ENCODE measurements at places on chromosomes 5 and 9.

- no peak for DNase-seq
These were observed 95.4 kb upstream of the PRDM9 start for GRCh38 chr5:23411994-23412393.

- no peak for DNase-seq
These were observed 75.1 kb downstream of the PAM start for GRCh38 chr5:102830241-102830640.

DNA sequence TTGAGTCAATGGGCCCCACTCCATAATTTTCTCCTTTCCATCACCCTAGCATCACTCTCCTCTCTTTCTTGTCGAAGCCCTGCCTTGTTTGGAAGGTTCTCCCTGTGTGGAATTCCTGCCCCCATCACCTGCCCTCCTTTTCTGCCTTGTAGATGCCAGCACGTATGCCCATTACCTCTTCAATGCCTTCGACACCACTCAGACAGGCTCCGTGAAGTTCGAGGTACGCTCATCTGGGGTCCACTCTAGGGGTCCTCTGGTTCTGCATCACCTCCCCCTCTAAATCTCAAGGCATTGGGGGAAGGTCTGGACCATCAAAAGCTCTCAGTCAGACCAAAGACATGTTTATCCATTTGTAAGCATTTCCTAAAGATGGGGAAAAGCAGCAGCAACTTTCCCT, 61.8 kb upstream of the GABRP start:
- DNase-seq = no peak

- no peak for DNase-seq
These were observed 61.9 kb upstream of the ITGA1 start for GRCh38 chr5:52725808-52726207.

DNA sequence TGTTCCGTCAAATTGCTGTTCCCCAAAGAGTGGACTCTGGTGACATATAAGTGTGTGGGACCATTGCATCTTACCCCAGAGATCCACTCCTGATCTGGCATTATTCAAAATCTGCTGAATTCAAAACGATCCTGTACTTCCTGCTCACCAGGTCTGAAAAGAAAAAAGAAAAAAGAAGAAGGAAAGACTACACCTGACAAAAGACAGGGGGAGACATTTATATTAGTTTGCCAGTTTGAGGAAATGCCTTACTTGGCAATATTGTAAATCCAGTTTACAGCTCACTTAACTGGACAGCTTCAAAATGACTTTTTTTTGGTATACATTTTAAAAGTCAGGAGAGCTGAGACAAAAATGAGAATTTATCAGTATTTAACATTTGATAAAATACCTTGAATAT, 15.0 kb upstream of the GRHPR start:
- no peak for DNase-seq
